ENCODE measurements at places on chromosomes 3 and 15. TPM values are rescaled to one million over a fixed set of nuclear protein-coding genes. Genes with fewer than 3 reads are reported as not detected.

The CCR9 gene
- not detected for total RNA-seq

The AADAC gene
- total RNA-seq, result not detected

The TTLL13 gene
- not detected for total RNA-seq

The GP9 gene
- not detected for total RNA-seq

The RASGRF1 gene
- total RNA-seq, result 1.1 TPM

The CPB1 gene
- not detected for total RNA-seq

The GRIP2 gene
- total RNA-seq, result 0.57 TPM

The MYNN gene
- 15.6 TPM for total RNA-seq

The SPINT1 gene
- total RNA-seq, result not detected

GRCh38 chr3:172673210-172673679 is 37.6 kb downstream of the NCEH1 start:
- peak; percentile 53 for DNase-seq

DNA sequence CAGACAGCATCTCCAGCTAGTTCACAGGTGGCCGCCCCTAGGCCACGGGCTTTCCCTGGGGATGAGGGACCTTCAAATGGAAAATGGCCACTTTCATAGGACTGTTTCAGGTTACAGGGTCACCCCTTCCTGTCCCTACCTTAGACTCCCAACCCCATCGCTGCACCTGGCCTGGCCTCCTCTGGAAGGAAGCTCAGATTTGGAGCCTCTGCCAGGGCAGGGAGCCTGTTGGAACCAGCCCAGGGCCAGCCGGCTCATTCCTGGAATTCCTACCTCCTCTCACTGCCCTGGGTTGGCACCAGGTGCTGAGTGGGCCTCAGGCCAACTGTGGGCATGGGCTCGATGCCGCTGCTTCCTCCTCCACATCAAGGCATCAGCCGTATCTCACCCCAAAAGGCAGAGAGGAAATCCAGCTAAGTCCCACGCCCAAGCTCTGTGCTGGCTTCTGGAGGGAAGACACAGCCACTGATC is 42.2 kb downstream of the KLHL25 start:
- DNase-seq, result no peak

GRCh38 chr3:194107107-194107506 is 28.8 kb upstream of the HES1 start:
- no peak for DNase-seq

DNA sequence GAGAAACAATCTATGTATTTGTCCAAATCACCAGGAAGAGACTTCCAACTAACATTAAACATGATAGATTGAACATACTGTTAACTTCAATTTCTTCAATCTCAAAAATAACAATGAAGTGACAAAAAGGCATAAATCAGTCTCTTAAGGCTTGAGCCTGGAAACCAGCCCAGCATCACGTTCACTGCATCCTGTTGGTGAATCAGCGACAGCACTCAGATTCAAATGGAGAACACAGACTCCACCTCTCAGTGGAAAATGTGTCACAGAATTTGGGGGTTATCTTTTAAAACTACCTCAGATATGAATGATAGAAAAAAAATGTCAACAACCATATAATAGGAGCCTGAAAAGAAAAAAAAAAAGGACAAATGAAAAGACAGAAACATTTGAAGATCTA is 212.0 kb downstream of the MINAR1 start:
- DNase-seq, result no peak

GRCh38 chr3:126732281-126733060 is 28.4 kb downstream of the CHCHD6 start:
- DNase-seq, result no peak

DNA sequence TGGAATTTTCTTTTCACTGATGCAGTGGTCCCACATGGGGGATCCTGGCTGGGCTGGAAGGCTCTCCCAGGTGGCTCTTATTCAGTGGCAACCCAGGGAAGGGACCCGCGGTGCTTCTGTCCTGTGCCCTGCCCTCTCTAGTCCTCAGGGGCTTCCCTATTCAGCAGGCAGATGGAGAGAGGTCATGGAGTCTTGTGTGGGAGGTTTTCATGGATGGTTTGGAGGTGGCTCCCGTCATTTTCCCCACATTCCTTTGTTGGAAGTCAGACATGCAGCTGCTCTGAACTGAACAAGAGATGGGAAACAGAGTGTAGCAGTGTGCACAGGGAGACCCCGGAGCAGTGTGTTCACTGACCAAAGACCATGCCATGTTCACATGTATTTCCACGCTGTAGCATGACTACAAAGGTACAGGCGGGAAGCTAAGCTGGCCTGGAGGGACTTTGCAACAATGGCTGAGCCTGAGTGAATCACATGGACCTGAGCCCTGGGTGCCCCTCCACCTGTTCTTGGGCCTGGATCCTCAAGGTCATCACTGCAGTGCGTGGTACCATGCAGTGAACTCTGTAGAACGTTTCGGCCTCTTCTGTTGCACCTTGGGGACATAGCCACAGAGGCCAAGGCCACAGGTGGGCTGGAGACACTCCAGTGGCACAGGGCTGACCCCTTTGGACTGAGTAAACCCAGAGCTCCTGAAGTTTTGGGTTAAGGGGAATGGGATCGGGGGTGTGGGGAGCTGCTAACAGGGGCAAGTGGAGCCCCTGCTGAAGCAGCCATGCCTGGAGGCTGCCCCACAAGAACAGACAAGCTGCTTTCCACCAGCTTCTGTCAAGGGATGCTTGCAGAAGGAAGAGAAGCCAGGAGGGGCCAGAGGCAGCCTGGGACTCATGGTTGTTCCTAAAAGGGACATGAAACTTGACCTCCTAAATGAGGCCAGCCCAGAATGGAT is 123.0 kb downstream of the ASB7 start:
- DNase-seq, result peak; percentile 75

DNA sequence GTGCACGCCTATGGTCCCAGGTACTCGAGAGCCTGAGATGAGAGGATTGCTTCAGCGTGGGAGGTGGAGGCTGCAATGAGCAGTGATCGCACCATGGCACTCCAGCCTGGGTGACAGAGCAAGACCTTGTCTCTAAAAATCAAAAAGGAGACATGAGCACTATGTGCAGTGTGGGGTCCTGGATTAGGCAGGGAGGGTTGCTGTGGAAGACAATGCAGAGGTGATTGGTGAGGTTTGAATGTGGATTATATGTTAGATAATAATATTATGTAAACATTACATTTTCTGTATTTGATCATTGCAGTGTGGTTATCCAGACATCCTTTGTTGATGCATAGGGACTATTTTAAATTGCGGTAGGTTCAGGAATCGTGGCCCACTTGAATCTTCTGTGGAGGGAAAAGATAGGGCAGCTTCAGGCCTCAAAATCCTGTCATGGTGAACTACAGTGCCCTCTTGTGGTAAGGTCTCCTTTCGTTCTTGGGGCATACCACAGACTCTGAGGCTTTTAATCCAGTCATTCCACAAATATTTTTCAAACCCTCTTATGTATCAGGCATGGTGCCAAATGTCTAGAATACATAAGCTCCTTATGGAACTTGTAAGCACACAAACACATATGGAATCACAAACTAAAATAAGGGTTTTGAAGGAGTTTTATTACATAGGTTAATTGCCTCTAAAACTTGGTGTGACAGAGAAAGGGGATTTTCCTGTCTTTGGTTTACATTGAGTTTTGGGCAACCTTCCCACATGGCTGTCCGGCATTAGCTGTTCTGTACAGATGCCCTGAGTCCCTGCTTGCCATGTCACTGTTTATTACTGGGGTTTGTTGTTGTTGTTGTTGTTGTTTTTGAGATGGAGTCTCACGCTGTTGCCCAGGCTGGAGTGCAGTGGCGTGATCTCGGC is 37.7 kb downstream of the GPD1L start:
- DNase-seq, result peak; percentile 82

DNA sequence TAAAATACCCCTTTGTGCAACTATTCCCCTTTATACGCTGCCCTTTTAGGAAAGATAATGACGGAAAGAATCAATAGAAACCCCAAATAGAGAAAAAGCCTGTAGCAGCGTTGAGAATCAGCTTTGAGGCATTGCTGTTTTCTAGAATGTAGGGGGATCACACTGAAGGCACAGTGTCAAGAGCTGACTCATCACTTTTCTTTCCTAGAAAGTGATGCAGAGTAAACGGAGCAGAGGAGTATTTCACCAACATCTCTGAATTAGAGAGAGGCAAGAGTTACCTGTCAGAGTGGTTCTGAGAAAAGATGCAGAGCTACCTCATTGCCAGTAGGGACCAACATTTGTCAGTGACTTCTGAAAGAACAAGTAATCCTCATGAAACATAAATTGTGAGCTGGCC is 269.8 kb upstream of the TMC3 start:
- DNase-seq, result no peak

DNA sequence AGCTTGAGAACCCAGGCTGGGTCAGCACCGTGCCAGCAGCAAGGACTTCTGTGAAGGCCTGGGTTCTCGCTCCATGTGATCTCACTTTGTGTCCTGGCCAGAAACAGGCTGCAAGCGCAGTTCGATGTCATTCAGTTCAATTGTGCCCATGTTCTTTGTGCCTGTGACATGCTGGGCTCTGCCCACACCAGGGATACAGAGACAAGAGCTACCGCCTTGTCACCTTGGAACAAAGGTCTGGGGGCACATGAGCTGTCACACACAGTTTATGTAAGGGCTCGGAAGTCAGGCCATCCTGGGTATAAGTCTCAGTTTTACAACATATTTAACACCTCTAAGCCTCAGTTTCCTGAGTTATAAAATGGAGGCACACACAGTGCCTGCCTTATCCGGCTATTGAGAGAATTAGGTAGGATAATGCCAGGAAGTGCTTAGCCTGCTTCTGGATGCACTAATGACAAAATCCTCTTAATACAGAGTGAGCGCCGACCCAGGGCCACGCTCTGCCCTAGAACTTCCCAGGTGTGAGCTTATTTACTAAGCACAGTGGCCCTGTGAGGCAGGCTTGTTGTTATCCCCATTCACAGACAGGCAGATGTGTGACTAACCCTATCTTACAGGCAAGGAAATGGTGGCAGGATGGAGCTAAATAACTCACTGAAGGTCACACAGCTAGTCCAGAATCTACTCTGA is 50.4 kb upstream of the LIMD1 start:
- DNase-seq, result no peak

DNA sequence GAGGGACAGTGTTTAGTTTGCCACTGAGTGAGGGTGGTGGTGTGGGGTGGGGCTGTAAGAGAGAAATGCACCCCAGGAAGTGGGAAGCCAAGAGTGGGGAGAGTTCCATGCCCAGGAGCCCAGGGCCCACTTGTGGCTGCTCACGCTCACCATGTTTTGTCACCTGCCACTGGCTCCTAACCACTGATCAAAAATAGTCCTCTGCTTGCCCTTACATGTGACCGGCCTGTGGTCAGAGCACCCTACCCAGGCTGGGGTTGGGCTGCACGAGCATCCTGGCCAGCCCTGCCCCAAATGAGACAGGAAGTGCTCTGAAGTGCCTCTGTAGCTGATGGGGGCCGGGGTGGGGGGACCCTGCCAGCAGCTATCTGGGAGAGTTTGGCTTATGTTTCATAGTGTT is 216.3 kb downstream of the RPLP1 start:
- no peak for DNase-seq

Data from SJCRH30 (cell line).